Uterus (tissue), 4 donors: ENCODE measurements at places on chromosomes 5 and 9. TPM values are rescaled to one million over a fixed set of nuclear protein-coding genes. Genes with fewer than 3 reads are reported as not detected.
A peak's percentile ranks its signal among the peaks of the same experiment; 100 is the strongest.

DNA sequence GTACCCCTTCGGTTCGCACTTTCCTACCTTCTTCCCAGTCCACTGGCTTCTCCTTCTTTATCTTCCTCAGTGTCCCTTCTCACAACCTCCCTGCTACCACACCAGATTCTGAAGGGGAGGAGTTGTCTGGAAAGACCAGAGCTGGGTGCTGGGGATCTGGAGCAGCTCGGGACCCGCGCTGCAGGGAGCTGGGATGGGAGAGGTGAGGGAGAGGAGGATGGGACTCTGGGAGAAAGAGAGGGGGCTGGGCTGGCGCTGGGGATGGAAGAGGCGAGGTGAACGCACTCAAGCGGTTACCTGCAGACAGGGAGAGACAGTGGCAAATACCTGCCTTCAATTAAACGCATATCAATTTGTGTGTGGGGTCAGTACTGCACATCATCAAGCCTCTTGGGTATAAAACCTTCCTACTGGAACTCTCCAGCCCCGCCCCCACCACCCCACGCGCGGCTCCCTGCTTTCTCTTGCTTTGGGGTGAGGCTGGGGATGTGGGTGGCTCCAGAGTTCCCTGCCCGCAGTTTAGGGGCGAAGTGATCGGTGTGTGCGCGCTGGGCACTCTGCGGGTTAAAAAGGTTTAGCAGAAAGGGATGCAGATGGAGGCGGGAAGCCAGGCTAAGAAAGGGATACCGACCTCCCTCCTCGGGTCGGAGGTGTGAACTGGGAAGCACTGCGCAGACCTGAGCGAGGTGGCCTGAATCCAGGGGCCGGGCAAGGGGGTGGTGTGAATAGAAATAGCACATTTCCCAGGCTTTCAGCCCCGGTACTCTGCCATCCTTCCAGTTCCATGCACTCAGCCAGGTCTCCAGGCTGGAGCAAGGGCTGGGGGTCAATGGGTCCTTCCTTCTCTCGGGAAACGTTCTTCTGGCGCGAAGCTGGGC lies 977 bp upstream of the PAM start:
- no peaks in the 10 kb centered on the region for H3K4me1 ChIP-seq
- no peaks in the 10 kb centered on the region for H3K36me3 ChIP-seq
- H3K4me3 ChIP-seq: peak overlapping the region; percentile 75
- peak overlapping the region; percentile 79 for H3K27ac ChIP-seq

DNA sequence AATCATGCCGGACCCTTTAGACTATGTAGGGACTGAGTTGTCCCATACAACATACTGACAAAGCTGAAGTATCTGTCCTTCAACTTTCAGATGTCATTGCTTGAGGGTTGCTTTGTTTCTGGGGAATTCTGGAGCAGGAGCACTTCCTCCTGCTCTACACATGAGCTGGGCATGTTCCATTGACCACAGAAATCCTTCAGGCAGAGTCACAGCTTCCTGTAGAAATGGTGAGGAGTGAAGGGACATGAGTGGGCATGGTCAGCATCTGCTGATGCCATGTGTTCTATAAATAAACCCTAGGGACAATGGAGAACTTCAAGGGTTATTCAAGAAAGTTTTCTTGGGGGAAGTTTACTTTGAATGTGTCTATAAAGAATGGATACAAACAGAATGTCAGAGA lies 296.6 kb upstream of the FBXL7 start:
- DNase-seq: no peak
- H3K36me3 ChIP-seq: no peaks in the 10 kb centered on the region
- no peak overlapping the region for H3K4me3 ChIP-seq
- no peak overlapping the region for H3K27ac ChIP-seq
- no peaks in the 10 kb centered on the region for H3K27me3 ChIP-seq

DNA sequence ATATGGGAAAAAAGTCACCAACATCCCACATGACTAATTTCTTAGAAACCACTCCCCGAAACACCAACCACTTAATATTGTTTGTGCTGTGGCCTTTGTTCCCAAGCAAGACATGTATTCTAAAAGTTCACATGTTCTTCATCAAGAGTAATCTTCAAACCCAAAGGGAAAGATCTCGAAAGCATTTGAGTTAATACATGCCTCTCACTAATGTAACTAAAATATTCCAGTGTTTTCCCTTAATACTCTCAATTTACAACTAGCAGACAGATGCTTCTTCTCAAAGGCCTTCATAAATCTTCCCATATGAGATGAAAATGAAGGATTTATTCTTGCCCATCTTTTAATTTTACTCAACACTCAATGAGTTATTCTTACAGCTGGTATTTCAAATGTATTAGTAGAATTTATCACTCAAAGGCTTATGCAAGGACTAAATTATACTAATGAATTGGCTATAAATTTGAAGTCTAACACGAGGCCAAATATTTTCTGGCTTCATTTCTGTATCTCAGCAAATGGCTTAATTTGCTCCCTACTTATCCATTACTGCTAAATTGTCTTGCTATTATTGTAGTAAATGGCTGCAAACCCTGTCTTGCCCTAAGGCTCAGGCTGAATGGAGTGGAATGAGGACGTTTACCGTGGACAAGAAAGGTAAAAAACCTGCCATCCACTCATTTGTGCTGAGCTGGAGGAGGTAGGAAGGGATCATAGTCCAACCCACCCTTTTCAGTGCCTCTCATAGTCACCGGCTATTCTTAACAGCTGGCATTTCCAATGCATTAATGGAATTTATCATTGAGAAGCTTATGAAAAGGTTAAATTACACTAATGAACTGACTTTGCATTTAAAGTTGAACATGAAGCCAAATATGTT lies 474.4 kb downstream of the RASEF start:
- H3K4me1 ChIP-seq: no peaks in the 10 kb centered on the region
- H3K27ac ChIP-seq: no peak overlapping the region
- H3K36me3 ChIP-seq: no peaks in the 10 kb centered on the region

GRCh38 chr5:87770601-87771121 lies 357.9 kb upstream of the CCNH start:
- H3K4me3 ChIP-seq: no peak overlapping the region
- H3K4me1 ChIP-seq: no peaks in the 10 kb centered on the region
- no peak for DNase-seq
- H3K36me3 ChIP-seq: no peaks in the 10 kb centered on the region
- no peak overlapping the region for H3K27ac ChIP-seq

DPYSL3 gene
- total RNA-seq: 162 TPM

KIAA0825 gene
- total RNA-seq: 1.5 TPM
